Hematopoietic multipotent progenitor cell treated with erythropoietin and hydrocortisone succinate and interleukin-3 and kit ligand, for 4 days (in vitro differentiated cells): ENCODE measurements at places on chromosomes 5 and 9.

- DNase-seq = no peak
Observed at GRCh38 chr9:138025908-138026307, 148.3 kb downstream of the CACNA1B start.

- no peak for DNase-seq
Observed at GRCh38 chr9:89940625-89941024, 335.8 kb downstream of the GADD45G start.

GRCh38 chr9:99859243-99859980 is 37.7 kb downstream of the NR4A3 start:
- no peak for DNase-seq

DNA sequence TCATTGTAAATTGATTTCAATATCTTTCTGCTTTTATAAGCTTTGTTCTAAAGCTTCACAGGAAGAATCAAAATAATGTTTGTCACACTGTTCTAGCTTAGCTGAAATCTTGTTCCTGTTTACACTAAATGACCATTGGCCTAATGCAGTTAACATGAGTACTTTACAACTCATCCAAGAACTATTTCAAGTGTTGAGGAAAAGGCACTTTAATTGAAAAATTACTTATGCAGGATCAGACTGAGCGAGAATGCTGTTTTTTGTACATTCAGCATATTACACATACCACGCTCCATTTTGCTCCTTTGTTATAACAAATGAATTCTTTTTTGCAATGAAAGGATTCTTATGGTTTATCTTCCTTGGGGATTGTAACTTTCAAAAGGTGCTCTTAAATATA is 22.4 kb upstream of the SMIM15 start:
- DNase-seq = no peak

GRCh38 chr9:15155826-15156225 is 151.2 kb downstream of the TTC39B start:
- DNase-seq = no peak

DNA sequence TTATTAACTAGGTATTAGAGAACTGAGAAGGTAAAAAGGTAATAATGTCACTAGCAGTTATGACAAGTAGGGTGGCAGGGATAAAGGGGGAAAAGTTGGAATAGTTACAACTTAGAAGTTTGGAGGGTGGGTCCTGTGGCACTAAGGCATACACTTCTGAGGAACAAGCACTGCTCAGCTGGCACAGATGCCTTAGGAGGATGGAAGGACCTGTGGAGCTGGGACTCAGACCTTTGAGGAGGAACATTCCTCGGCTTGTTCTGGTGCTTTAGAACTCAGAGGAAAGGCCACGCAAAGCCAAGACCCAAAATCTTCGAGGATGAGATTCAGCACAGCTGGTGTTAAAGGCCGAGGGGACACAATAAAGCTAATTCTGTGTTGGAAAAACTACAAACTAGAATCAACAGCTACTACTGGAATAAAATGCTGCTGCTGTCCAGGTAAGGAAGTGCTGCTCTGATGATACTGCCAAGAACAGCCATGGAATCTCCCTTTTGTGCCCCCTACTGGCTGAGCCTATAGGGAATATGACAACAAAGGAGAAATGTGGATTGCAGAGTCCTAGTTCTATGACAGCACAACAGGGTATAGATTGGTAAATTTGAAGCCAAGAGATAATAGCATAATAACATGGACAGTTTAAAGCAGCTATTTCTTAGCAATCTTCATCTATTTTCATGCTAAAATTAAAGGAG is 126.7 kb downstream of the SLC25A46 start:
- peak; percentile 43 for DNase-seq

DNA sequence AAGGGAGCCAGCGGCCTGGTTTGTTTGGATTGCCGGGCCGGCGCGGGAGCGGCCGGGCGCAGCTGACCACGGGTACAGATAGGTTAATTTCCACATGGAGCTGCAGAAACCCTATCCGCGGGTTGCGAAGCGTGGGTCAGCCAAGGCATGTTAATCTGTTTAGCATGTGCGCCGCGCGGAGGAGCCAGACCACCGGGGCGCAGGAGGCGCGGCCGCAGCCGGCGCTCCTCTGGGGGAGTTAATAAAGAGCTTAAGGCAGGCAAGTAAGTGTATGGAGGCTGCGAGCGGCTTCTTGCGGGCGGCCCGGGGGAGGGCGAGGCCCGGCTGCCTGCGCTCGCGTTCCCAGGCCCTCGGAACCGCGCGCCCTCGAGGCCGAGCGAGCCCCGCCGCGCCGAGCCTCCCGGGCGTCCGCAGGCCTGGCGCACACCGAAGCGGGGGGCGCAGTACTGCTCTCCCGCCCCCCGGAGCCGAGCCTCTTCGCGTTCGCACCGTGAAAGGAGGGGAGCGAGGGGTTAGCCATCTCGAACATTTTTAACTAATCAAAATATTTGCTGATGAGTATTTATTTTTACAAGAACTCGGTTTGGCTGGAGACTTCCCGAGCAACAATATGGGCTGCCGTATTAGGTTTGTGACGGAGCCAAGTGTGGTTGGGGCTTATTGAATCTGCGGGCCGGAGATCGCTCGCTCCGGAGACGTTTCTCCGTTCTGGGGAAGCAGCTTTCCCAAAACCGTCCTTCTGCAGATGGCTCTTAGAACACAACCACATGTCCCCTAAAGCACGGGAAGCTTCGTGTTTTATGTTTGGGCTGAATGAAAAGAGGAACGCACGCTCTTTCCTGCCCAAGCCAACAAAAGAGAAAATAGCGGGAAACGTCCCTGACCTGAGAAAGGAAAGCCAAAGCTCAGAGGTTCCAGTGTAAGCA is 28.8 kb downstream of the FOXD1 start:
- no peak for DNase-seq

- no peak for DNase-seq
Observed at GRCh38 chr5:58937031-58937681, 354.3 kb downstream of the RAB3C start.

GRCh38 chr9:117744856-117745389 is 40.7 kb downstream of the TLR4 start:
- DNase-seq = peak; percentile 32

DNA sequence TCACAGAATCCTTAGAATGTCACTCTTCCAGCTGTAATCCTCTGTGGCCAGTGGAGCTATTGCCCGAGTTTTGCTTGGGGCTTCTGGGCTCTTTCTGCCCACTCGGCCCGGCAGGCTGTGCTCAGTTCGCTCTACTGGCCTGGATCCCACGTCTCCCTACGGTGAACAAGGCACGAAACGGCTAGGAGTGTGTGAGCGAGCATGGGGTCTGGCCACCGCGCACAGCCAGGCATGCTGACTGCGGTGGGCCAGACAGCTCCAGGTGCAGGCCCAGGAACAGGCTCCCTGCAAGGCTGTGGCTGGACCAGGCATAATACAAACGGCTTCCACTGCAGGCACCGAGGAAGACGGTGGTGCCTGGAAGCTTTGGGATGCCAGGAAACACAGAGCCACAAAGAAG is 2035.5 kb upstream of the ACO1 start:
- DNase-seq = no peak

DNA sequence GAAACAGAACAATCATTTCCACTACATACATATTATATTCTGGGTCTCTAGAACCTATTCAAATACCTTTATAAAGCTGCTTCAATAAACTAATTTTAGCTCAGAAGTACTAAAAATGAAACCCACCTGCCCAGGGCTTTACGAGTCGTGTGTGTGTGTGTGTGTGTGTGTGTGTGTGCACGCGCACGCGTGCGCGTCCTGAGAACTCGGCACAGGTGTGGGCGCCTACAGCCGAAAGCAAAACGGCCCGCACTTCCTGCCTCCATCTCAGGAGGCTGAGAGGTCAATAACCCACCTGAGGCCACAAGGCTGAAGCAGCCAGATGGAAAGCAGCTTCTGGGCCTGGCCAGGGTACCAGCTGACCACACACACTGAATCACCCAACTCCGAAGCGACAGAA is 3.0 kb downstream of the CLPTM1L start:
- no peak for DNase-seq

DNA sequence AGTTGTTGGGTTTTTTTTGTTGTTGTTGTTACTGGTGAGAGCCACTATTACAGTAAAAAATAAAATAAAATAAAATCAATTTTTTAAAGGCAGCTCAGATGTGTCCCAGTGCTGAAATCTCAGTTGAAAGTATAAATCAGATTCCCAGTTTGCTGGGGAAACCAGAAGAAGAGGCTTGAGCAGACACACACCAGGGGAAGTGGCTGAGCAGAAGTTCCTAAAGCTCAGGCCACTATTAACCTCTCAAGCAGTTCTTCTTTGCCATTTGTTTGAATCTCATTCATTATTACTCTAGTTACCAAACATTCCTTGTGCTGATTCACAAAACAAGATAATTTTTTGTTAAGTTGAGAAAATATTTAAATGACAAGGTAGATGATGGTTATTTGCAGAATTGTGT is 70.9 kb upstream of the ZSWIM6 start:
- DNase-seq = no peak

DNA sequence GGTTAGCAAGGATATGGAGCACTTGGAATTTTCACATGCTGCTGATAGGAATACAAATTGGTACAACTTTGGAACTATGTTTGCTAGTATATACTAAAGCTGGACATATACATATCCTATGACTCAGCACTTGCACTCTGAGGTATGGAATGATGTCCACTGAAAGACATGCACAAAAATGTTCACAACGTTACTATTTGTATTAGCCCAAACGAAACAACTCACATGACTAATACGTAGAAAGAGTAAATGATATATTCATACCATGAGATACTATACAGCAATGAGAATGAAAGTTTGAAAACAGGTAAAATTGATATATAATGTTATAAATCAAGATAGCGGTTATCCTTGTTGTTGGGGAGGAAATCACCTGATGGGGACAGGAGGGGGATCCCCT is 45.5 kb upstream of the CDC42SE2 start:
- no peak for DNase-seq

DNA sequence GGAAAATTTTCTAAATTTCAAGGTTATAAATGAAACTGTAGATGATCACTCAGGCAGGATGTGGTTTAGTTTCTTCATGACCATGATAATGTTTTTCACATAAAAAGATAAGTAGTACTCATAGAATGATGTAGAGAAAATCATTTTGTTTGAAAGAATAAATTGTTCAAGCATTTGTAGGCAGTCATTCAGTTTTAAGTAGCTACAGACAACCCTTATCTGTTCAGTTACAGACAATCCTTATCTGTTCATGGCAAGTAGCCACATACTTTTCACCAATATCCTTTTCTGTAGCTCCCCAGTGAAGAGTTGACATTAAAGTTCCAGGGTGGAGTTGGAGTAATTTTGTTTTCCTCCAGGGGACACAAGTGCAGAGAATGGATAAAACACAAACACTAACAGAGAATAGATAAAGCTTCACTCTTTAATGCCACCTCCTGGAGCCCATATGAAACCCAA is 278.1 kb upstream of the TNC start:
- DNase-seq = peak; percentile 70

DNA sequence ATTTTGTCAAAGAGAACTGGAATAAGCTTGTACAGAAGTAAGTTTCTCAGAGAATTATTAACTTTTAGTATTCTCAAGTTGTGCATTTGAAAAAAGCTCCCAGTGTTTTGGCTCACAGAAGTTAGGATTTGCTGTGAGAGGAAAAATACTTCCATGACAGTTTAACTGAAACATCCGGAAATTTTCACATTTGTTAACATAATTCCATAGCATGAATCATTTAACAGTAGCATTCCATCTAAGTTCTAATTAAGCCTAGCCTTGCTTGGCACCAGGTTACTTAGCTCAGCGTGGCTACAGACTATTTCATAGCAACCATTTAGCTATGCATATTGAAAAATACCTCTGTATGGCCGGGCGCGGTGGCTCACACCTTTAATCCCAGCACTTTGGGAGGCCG is 90.8 kb downstream of the LNPEP start:
- no peak for DNase-seq

- DNase-seq = peak; percentile 6
Observed at GRCh38 chr5:147051193-147051592, 172.6 kb upstream of the PPP2R2B start.

- no peak for DNase-seq
Observed at GRCh38 chr9:134393582-134394280, 67.5 kb downstream of the RXRA start.

DNA sequence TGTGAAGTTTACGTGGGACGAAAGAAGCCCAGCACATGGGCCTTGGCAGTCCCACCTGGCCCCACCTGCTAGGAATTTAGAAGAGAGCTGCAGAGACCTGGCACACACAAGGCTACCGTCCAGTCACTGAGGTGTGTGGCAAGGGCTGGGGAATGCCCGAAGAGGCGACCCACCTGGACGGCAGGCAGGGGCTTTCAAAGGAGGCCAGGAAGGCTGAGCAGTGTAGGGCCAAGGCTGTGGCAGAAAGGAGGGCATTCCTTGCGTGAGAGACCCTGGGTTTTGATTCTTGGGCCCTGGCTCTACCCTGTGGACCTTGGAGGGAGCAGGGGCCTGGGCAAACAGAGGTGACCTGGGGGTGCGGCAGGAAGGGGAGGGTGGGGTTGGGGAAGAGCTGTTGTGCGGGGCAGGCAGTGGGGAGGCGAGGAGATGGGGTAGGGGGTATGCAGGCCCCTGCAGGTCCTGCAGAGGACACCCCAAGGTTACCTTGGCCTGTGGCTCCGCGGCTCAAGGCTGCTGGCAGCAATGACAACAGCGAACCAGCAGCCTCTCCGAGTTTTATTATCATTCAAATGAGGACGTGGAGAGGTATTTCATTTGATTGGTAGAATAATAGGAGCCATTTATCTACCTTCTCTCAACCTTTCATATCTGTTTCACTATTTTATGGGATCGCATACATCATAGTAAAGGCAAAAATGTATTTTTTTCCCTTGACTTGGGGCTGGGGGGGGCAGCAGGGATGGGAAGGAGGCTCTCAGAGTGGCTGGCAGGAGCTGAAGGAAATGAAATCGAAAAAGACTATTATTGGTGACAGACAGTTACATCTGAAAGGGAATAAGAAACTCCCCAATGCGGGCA is 24.8 kb downstream of the TSPAN17 start:
- no peak for DNase-seq

GRCh38 chr5:16082053-16082452 is 97.5 kb downstream of the MARCHF11 start:
- no peak for DNase-seq

DNA sequence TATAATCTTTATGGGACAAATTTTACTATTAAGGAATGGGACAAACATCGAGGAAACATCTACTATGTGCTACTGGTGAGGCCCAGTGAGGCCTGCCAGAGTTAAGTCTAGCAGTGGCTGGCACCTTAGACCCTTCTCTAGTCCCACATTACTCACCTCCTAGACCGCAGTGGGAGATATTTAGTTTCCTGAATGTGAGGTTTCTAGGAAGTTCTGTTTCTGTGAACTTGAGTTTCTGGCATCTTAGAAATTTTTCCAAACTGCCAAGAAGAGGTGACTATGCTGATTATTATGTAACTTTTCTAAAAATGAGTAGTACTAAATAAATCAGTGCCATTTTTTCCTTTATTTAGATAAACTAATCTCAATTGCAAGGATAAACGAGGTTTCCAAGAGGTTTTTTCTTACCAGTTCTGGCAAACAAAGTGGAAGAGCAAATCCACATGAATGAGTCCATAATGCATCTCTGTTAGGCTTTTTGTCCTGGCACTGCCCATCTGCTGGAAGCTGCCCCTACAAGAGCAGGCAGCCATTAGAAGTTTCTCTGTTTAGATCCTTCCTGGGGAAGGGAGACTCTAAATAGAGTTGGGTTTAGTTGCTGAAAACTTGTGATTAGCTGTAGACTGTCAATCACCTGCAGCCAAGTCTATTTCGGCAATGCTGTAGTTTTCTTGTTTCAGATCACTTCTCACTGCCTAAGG is 348.7 kb downstream of the MAN2A1 start:
- peak; percentile 13 for DNase-seq
